ENCODE measurements at places on chromosomes 16 and 17.
A peak's percentile ranks its signal among the peaks of the same experiment; 100 is the strongest.

GRCh38 chr17:773467-774312 is 8.4 kb downstream of the GLOD4 start:
- no peak overlapping the region for H3K27ac ChIP-seq
- no peak for DNase-seq
- peaks cover 15% of the 10 kb centered on the region for H3K36me3 ChIP-seq
- no peaks in the 10 kb centered on the region for H3K27me3 ChIP-seq

- H3K27ac ChIP-seq = no peak overlapping the region
- DNase-seq = no peak
- no peaks in the 10 kb centered on the region for H3K36me3 ChIP-seq
- no peak overlapping the region for H3K4me3 ChIP-seq
- H3K4me1 ChIP-seq = no peaks in the 10 kb centered on the region
These were observed 254.5 kb downstream of the FTO start for GRCh38 chr16:53958341-53958880.

- no peaks in the 10 kb centered on the region for H3K4me1 ChIP-seq
- no peaks in the 10 kb centered on the region for H3K27me3 ChIP-seq
- H3K4me3 ChIP-seq = no peak overlapping the region
- H3K36me3 ChIP-seq = no peaks in the 10 kb centered on the region
These were observed 39.3 kb upstream of the IRX5 start for GRCh38 chr16:54891346-54891745.

DNA sequence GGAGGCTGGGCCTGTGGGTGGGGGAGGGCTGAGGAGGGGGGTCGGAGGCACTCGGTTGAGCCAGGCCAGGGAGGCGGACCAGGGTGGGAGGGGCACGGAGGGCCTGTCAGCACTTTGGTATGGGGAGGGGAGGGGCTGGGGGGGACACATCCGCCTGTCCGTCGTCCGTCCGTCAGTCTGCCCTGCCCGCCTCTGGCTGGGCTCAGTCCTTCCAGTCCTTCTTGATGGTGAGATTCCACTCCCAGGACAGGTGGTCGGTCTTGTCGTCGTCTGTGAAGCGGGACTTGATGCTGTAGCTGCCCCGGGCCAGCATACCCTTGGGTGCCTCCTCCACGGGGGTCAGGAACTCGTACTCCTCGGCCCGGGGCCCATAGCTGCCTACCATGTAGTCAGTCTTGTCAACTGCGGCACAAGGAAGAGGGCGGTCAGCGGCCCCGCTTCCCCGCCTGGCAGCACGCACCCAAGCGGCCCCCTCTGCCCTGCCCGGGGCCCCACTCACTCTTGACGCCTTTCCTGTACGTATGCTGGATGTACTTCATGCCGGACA is 2.4 kb downstream of the ARHGDIA start:
- peak overlapping the region; percentile 51 for H3K27ac ChIP-seq
- H3K4me3 ChIP-seq = no peak overlapping the region
- no peaks in the 10 kb centered on the region for H3K27me3 ChIP-seq
- no peaks in the 10 kb centered on the region for H3K36me3 ChIP-seq

DNA sequence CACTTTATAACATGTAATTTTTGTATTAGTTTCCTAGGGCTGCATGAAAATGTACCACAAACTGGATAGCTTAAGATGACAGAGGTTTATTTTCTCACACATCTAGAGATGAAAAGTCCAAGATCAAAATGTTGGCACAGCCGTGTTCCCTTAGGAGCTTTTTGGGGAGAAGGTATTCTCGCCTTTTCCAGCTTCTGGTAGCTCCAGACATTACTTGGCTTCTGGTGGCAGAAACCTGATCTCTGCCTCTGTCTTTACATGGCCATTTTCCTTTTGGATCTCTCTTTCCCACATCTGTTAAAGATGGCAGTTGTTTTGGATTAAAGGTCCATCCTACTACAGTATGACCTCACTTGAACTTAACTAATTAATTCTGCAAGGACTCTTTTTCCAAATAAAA is 885.7 kb upstream of the CDH8 start:
- no peaks in the 10 kb centered on the region for H3K4me1 ChIP-seq
- H3K27me3 ChIP-seq = no peaks in the 10 kb centered on the region
- no peak for DNase-seq
- no peak overlapping the region for H3K4me3 ChIP-seq

DNA sequence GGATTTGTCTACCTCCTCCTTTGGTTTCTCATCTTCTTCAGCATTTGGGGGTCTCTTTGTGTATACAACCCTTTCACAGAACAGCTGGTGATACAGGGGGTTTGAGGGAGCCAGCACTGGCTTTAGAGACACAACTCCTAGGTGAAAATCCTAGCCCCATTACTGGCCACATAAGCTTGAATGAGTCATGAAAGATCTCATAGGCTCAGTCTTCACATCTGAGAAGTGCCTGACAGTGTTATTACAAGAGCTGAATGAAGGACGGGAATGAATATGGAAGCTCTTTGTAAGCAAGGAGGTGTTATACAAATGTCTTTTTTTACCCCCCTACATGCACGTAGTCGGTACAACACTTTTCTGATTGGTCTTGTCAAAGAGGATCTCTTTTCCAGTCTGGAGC is 1.7 kb upstream of the B4GALNT2 start:
- no peak overlapping the region for H3K4me3 ChIP-seq
- no peaks in the 10 kb centered on the region for H3K36me3 ChIP-seq
- DNase-seq = no peak

GRCh38 chr17:31686495-31686894 is 172.5 kb downstream of the COPRS start:
- H3K27me3 ChIP-seq = no peaks in the 10 kb centered on the region
- DNase-seq = no peak
- no peak overlapping the region for H3K27ac ChIP-seq
- no peak overlapping the region for H3K4me3 ChIP-seq
- H3K36me3 ChIP-seq = no peaks in the 10 kb centered on the region

DNA sequence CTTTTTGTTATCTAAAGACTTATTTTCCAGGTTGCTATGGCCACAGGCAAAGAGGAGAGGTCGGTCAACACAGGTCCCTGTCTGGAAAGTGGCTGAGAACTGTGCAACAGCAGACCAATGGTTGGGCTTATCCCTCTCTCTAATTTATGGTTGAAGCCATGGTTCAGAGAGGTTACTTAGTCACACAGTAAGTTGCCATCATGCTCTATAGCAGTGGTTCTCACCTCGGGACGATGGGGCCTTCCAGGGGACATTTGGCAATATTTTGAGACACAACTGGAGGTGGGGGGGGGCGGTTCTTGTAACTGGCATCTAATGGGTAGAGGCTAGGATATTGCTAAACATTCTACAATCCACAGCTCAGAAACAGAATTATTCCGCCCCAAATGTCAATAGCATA is 842 bp upstream of the LDAF1 start:
- no peaks in the 10 kb centered on the region for H3K36me3 ChIP-seq
- H3K4me3 ChIP-seq = no peak overlapping the region
- no peak for DNase-seq
- no peaks in the 10 kb centered on the region for H3K27me3 ChIP-seq
- H3K27ac ChIP-seq = no peak overlapping the region
- peaks cover 17% of the 10 kb centered on the region for H3K4me1 ChIP-seq

DNA sequence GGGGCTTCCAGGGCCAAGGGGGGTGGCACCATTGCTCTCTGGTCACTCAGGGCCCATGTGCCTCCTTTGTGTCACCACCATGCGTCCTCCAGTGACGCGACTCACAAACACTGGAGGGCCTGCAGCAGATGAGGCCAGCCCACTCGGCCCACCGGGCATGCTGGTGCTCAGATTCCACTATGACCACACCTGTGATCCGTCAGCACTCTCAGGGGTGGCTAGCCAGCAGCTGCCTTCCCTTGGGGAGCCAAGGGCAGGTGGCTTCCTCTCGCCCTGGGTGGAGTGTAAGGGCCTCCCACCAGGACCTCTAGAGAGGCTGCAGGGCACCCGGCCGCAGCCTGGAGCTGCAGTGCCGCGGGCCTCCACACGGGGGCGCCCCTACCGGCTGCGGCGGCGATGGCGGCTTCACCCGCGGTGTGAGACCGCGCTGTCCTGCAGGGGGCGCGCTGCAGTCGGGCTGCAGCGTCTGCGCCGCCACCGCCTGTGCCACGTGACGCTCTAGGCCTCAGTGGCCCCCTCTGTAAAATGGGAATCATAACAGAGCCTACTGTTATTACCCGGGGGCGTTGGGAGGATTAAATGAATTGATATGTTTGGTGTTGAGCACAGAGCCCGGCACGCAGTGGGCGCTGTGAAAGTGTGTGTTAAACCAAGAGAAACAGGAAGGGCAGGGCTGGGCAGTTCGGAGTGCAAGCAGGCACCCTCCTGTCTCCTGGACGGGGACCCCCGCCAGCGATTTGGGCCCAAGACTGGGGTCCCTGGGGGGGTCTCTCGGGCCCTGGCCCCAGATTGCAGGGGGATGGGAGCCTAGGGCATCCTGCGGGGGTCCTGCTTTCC is 192.4 kb upstream of the GSE1 start:
- H3K27me3 ChIP-seq = no peaks in the 10 kb centered on the region
- no peaks in the 10 kb centered on the region for H3K36me3 ChIP-seq
- no peak overlapping the region for H3K27ac ChIP-seq
- H3K4me3 ChIP-seq = no peak overlapping the region
- no peak for DNase-seq

- H3K27ac ChIP-seq = no peak overlapping the region
- no peaks in the 10 kb centered on the region for H3K27me3 ChIP-seq
- H3K36me3 ChIP-seq = no peaks in the 10 kb centered on the region
- no peak overlapping the region for H3K4me3 ChIP-seq
These were observed 157.5 kb downstream of the ZNF423 start for GRCh38 chr16:49698453-49698815.

DNA sequence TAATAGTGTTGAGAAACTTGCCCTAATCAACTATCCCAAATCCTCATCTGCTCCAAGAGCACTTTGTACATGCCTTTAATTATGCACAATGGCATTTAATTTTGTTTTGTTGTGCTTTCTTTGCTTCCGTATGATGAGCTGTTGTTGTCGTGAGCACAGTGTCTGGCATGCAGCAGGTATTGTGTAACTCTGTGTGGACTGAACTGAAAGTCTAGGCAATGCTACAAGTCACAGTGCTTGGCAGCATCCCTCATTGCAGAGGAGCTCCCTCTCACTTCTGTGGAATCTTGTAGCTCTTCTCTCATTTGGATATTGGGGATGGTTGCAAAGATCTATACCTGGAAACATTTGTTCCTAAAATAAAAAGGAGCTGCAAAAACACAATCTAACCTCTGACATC is 502.2 kb upstream of the CA10 start:
- no peak overlapping the region for H3K27ac ChIP-seq
- no peaks in the 10 kb centered on the region for H3K4me1 ChIP-seq
- H3K36me3 ChIP-seq = no peaks in the 10 kb centered on the region

- H3K27ac ChIP-seq = no peak overlapping the region
- no peak for DNase-seq
- peaks cover 16% of the 10 kb centered on the region for H3K4me1 ChIP-seq
- H3K4me3 ChIP-seq = no peak overlapping the region
These were observed 12.8 kb downstream of the CDIP1 start for GRCh38 chr16:4525634-4526277.

- no peak overlapping the region for H3K27ac ChIP-seq
- peaks cover 5% of the 10 kb centered on the region for H3K4me1 ChIP-seq
- H3K36me3 ChIP-seq = no peaks in the 10 kb centered on the region
- H3K27me3 ChIP-seq = no peaks in the 10 kb centered on the region
These were observed 12.7 kb downstream of the ENDOV start for GRCh38 chr17:80427366-80428282.

GRCh38 chr17:63722403-63722802 is 19.2 kb downstream of the STRADA start:
- no peak overlapping the region for H3K27ac ChIP-seq
- no peaks in the 10 kb centered on the region for H3K27me3 ChIP-seq
- H3K4me3 ChIP-seq = no peak overlapping the region
- H3K4me1 ChIP-seq = no peaks in the 10 kb centered on the region

DNA sequence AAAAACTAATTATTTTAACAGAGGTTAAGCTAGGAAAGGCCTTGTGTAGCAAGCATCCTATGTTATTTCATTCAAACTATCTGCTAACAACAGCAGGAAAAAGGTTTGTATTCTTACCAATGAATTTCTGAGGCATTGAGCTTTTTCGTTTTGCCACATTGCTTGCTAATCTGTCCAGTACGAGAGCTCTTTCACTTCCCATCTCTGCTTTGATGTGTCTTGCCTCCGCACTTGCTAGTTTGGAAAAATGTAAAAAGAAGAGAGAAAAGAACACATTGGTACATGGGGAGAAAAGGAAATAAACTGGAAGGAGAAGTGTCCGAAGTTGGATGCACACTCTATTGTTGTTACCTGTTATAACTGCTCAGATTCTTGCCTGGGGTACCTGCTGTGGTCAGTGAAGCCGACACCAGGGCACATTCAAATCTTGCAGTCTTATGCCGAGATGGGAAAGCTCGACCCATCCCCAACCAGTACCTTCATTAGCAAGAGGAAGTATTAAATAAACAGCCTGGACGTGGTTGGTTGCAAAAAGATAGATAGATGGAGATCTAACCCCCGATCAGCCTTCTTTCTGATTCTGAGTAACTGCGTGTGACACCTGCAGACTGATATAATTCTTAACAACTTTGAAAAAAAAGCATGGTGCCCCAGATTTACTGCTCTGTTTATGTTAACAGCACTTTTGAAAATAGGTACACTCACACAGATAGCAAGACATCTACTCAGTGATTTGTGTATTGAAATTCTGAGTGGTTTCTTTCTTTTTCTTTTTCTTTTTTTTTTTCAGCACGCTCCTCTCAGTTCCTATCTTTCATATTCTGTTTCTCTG is 40.0 kb downstream of the GRB7 start:
- no peaks in the 10 kb centered on the region for H3K4me1 ChIP-seq
- no peak overlapping the region for H3K27ac ChIP-seq
- no peak for DNase-seq
- no peak overlapping the region for H3K4me3 ChIP-seq
- H3K27me3 ChIP-seq = no peaks in the 10 kb centered on the region
- no peaks in the 10 kb centered on the region for H3K36me3 ChIP-seq

DNA sequence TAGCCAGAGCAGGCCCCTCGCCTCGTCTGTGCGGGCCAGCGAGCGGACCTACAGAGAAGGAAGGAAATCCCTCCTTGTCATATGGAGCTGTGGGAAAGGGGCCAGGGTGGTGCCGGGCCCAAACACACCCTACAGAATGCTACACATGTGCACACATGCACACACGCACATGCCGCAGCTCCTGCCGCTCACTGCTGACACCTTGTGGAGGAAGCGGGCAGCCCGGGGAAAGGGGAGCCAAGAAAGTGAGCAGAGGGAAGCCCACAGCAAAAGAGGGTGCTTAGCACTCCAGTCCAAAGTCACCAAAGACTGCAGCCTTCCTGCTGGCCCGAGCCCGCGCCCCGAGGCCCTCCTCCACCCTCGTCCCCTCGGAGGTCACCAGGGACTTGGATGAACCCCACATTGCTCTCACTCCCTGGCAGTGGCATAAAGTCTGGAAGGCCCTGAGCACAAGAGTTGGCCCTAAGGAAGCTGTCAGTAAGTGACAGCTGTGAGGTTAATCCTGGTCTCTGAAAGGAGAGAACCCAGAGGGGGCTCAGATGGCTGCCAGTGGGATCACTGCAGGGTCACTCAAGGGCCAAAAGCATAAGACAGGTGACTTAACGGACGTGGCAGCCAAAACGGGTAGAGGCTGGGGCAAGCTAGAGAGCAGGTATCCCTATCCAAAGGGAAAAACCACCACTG is 68.2 kb downstream of the MYO18A start:
- peaks cover 25% of the 10 kb centered on the region for H3K36me3 ChIP-seq
- peaks cover 11% of the 10 kb centered on the region for H3K4me1 ChIP-seq
- H3K27me3 ChIP-seq = no peaks in the 10 kb centered on the region
- H3K4me3 ChIP-seq = no peak overlapping the region
- no peak overlapping the region for H3K27ac ChIP-seq

- no peaks in the 10 kb centered on the region for H3K4me1 ChIP-seq
- H3K36me3 ChIP-seq = no peaks in the 10 kb centered on the region
- no peak overlapping the region for H3K27ac ChIP-seq
- no peak overlapping the region for H3K4me3 ChIP-seq
- no peaks in the 10 kb centered on the region for H3K27me3 ChIP-seq
- peak; percentile 53 for DNase-seq
These were observed 31.9 kb downstream of the UBE2O start for GRCh38 chr17:76421044-76421407.
